Hypothalamus (tissue), 51 donors: ENCODE measurements at places on chromosomes 1 and 21.

GRCh38 chr1:76090283-76091203 is 16.0 kb downstream of the ST6GALNAC3 start:
- no peak for DNase-seq

DNA sequence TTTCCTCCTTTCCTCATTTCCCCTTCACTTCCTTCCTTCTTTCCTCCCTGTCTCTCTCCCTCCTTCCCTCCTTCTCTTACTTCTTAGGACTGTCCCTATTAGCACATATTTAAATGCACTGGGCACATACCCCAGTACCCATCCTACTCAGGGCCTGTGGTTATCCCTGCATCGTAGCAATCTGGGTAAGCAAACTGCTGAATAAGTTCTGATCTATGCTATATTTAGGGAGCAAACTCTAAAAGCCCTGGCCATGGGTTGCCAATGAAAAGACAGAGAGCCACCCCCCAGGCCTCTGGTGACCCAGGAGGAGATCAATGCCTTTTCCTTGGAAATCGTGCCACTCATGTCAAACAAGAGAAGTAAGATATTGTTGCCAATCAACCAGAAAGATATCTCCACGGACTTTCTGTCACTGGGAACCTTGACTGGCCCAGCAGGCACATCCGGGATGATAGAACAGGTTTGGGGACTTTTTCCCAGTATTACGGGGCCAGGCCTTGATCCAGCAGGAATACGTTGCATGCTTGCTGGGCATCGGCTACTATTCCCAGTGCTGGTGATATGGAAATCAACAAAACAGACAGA is 5.4 kb downstream of the FAM3B start:
- DNase-seq: no peak

DNA sequence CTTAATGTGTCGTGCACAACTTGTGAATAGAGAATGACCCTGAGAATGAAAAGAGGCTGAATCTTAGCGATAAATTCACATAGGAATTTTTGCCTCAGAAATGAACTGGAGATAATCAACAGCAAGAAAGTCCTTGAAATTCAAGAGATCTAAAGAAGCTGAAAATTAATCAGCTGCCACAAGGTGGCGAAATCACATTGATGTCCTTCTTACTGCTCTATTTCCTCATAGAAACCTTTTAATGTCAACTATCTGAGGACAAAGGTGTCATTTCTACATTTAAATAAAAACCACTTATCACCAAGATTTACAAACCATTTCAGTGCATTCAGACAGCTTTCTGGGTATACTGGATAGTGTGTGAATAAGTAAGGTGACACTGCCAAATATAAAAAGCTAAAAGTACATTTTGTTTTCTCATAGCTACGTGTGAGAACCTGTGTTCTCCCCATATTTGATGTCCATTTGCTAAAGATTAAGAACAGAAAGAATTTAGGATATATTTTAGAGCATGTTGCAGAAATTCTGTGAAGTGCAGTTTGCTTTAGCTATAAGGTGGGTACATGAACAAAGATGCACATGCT is 485.3 kb upstream of the PTBP2 start:
- no peak for DNase-seq

- DNase-seq: no peak
These were observed 22.8 kb downstream of the TMEM50A start for GRCh38 chr1:25360596-25361581.

DNA sequence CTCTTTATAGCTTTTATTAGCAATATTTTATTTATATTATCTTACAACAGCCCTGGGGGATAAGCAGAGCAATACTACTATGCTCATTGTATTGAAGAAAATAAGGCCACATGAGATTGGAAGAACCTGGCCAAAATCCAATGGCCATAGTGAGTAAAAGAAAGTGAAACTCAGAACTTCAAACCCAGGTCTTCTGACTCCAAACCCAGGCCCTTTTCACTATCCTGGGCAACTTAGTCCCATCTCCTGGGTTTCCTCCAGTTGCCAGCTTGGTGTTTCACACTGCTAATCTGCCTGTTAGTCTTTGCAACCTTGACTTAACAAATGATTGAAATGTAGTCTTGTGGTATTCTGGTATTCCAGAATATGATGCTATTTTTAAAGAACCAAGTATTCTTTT is 22.4 kb upstream of the EXO1 start:
- no peak for DNase-seq

- DNase-seq: no peak
These were observed 2.2 kb downstream of the FOXJ3 start for GRCh38 chr1:42332877-42333276.

DNA sequence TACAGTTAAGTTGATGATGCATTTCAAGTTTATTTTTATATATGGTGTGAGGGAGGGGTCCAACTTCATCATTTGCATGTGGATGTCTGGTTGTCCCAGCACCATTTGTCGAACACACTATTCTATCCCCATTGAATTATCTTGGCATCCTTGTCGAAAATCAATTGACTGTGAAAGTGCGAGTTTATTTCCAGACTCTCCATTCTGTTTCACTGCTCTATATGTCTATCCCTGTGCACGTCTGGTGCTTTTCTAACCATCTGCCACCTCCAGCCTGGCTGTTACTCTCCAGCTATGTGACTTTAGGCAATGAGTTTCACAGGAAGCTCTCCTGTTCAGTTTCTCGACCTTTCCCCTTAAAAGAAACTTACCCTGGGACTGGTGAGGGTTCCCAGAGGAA is 137.1 kb upstream of the KLHDC7A start:
- DNase-seq: no peak

GRCh38 chr1:172378109-172378760 is 42.2 kb upstream of the C1orf105 start:
- DNase-seq: no peak

GRCh38 chr1:30589083-30589482 is 134.3 kb downstream of the MATN1 start:
- no peak for DNase-seq

DNA sequence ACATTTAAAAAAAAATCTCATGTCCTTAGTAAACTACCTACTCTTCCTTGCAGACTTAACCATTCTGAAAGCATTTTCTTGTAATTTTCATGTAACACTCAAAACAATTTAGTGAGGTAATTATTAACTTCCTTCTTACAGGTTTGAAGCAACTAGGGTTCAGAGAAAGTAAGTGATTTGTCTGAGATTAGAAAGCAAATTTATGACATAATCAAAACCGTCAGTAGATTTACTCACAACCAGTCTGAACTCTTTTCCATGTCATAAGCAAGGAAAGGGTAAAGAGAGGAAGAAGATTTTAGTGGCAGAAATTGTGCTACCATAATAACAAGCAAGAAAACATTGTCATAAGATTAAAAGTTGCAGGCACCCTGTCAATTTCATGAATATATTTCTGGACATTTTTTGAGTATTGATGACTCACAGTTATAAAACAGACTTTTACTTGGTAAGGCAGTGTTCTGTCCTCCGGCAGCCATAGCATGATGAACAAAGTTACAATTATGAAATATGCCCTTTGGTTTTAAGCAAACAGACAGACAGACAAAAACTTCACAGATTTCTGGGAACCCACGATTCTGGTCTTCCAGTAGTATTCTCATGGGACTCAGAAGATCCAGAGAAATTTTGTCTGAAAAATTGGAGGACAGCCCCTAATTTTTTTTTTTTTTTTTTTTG is 707.2 kb downstream of the RWDD3 start:
- no peak for DNase-seq

DNA sequence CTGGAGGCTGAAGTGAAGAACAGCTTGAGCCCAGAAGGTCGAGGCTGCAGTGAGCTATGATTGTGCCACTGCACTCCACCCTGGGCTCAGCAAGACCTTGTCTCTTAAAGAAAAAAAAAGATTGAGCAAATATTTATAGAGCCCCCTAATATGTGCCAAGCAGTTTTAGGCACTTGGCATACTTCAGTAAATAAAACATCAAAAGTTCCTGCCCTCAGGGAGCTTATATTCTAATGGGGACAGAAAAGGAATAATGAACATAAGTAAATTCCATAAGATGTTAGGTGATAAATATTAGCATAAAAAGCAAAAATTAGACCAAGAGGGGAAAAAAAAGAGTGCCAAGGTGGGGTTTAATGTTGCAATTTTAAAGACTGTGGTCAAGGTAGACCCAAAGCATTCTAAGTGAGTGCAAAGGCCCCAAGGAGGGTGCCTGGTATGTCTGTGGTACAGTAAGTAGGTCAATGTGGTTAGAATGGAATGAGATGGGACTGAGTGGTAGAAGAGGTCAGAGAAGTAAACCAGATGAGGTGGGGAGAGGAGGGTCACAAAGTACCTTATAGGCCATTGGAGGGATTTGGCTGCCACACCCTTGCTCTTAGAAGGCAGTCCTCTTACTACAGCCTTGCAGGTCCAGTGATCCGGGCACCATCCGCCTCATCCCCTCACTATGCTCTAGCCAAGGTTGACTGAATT is 2.2 kb upstream of the TOE1 start:
- no peak for DNase-seq

DNA sequence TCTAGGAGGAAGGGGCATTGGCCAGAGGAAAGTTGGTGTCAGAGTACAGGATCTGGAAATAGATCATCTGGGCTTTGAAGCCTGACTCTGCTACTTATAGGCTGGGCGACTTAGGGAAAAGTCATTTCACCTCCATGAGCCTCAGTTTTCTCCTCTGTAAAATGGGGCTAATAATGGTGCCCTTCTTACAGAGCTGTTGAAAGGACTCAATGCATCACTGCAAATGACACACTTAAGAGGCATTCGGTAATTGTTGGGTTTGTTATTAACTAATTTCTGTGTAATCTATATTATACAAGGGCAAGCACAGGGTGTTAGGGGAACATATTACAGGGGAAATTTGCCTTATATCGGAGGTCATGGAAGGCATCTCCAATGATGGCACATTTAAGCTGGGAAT is 96.1 kb downstream of the KAZN start:
- DNase-seq: no peak

- no peak for DNase-seq
These were observed 43.1 kb downstream of the CASZ1 start for GRCh38 chr1:10753299-10753698.

- DNase-seq: no peak
These were observed 41.6 kb upstream of the APOBEC4 start for GRCh38 chr1:183694755-183695154.

- DNase-seq: no peak
These were observed 388.7 kb downstream of the USH2A start for GRCh38 chr1:216034506-216034905.

DNA sequence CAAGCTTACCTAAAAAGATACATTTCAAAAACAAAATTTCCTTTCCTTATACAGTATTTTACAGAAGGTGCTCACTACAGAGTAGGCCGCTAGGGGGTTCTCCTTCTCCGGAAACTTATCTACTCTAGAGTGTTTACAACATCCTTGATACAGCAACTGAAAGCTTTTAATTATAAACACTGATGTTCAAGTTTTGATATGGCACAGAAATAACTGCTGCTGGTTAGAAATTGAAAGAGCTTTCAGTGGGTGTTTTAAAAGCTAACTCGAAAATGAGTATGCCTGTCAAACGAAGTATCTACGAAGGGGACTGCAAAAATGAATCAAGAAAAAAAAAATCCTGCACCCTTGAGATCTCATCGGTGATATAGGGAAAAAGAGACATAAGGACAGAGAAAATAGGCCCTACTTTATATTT is 1.0 kb downstream of the YOD1 start:
- peak; percentile 15 for DNase-seq
